Osteoblast (primary cell): ENCODE measurements at places on chromosomes 12 and 14. TPM values are rescaled to one million over a fixed set of nuclear protein-coding genes. Genes with fewer than 3 reads are reported as not detected.

DNA sequence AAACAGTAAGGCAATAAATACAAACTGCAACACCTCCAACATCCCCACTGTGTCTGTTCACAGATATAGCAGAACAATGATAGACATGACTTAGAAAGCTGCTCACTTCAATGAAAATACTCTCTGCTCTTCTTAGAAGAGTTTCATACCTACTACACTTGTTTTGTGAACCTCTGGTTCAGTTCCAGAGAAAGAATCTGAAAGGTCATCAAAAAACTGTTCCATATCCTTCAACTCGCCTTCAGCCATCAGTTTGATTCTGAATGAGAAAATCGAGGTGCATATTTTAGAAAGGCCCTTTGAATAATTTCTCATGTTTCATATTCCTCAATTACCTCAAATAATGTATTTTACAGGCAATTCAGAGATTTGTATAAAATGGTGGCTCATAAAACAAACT, 5.5 kb downstream of the ANAPC5 start:
- H3K27ac ChIP-seq, result no peak overlapping the region
- no peaks in the 10 kb centered on the region for H3K27me3 ChIP-seq
- no peak for DNase-seq
- no peak overlapping the region for H3K4me3 ChIP-seq
- H3K4me1 ChIP-seq, result peaks cover 8% of the 10 kb centered on the region
- H3K36me3 ChIP-seq, result peaks cover 46% of the 10 kb centered on the region

DNA sequence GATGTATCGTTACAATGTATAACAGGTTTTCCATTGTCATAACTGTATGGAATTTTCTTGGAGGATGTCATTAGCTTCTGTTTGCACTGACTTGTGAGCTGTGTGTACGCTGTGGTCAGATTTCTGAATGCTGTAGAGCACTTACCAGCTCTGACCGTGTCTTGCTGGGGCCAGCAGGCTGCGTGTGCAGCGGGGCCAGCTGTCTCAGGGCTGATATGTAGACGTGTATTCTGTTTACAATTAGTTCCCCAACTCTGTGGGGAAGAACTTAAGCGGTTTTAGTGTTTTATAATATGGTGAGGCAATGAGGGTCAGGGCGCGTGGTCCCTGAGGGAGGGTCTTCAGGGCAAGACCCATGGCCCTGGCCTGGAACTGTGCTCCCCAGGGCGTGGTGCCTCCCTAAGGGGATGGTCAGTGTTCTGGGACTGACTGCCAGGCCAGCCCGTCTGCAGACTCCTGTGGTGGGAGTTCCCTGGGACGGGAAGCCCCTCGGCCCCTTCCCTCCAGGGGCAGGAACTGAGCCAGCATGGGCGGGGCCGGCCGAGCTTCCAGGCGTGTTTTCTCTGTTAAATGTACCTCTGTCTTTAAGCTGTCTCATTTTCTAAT, 18.7 kb downstream of the XRCC3 start:
- no peak overlapping the region for H3K4me3 ChIP-seq
- no peaks in the 10 kb centered on the region for H3K27me3 ChIP-seq
- DNase-seq, result peak; percentile 96

- H3K27ac ChIP-seq, result no peak overlapping the region
- no peak for DNase-seq
- H3K36me3 ChIP-seq, result no peaks in the 10 kb centered on the region
- H3K4me3 ChIP-seq, result no peak overlapping the region
- H3K4me1 ChIP-seq, result no peaks in the 10 kb centered on the region
Observed at GRCh38 chr14:57559576-57559975, 65.9 kb upstream of the CCDC198 start.

GRCh38 chr12:87827638-87828264, 201.4 kb downstream of the C12orf50 start:
- H3K36me3 ChIP-seq, result no peaks in the 10 kb centered on the region
- no peaks in the 10 kb centered on the region for H3K27me3 ChIP-seq
- no peak overlapping the region for H3K4me3 ChIP-seq
- peaks cover 11% of the 10 kb centered on the region for H3K4me1 ChIP-seq
- no peak overlapping the region for H3K27ac ChIP-seq

DNA sequence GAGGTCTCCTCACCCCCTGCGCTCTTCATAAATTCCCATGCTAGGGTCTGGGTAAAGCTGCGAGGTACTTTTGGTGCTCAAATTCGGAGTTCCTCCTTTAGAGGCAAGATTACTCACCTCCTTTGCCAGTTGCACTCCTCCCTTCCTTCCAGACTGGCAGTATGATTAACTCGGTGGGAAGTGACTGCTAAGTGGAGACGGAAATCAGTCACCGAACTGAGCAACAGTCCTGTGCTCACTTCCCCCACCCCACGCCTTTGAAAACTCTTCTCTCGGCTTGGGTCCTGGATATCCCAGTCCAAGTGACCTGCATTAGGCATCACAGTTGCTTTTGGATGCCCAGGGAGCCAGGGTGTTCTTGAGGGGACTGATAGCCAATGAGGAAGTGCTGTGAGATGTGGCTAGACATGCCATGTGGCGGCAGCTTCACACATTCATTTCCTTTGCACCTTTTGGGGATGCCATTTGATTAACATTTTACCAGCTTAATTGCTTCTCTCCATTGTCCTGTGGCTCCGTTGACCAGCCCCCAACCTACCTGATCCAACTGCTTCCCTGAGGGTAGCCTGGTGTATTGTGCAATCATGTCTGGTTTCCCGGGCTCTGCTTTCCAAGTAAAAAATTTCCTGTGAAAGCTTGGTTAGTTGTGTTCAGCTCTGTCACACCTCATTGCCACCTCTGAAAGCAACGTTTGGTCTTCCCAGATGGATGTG, 840 bp downstream of the PNP start:
- H3K27ac ChIP-seq, result peak overlapping the region; percentile 87
- peak overlapping the region; percentile 87 for H3K4me3 ChIP-seq
- H3K36me3 ChIP-seq, result peaks cover 27% of the 10 kb centered on the region

DNA sequence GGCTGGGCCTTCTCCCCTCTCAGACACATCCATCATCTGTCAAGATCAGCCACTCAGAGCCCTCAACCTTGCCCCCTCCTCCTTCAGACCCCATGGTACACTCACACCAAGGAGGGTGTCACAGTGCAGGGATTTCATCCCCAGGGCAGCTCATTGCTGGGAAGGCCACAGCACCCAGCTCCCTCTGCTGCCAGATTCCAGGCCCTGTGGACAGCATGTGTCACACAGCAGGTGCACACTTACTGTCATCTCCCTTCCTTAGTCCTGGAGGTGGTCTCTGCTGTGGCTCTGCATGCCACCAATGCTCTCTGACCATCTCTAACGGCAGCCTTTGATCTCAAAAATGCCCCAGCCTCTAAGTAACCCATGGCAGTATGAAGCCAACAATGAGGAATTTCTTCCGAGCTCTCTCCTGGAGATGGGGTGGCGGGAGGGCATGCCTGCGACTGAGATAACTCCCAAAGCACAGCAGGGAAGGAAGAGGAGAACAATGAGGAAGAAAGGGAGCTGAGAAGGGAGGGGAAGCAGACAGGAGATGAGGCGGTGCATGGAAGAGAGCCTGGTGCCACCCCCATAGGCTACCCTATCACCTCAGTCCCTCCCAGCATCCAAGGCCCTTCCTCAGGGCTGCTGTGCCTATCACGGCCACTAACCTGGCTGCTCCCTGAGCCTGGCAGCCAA, 101.0 kb downstream of the SINHCAF start:
- no peaks in the 10 kb centered on the region for H3K27me3 ChIP-seq
- no peak for DNase-seq
- no peaks in the 10 kb centered on the region for H3K36me3 ChIP-seq
- H3K4me3 ChIP-seq, result no peak overlapping the region

- H3K4me1 ChIP-seq, result peaks cover 17% of the 10 kb centered on the region
- no peak overlapping the region for H3K4me3 ChIP-seq
- DNase-seq, result peak; percentile 70
- no peak overlapping the region for H3K27ac ChIP-seq
- no peaks in the 10 kb centered on the region for H3K36me3 ChIP-seq
Observed at GRCh38 chr12:121632069-121632970, 6.0 kb downstream of the ORAI1 start.

- DNase-seq, result no peak
- H3K36me3 ChIP-seq, result no peaks in the 10 kb centered on the region
- no peaks in the 10 kb centered on the region for H3K27me3 ChIP-seq
- no peaks in the 10 kb centered on the region for H3K4me1 ChIP-seq
Observed at GRCh38 chr14:98189062-98189461, 1082.9 kb downstream of the BCL11B start.

DNA sequence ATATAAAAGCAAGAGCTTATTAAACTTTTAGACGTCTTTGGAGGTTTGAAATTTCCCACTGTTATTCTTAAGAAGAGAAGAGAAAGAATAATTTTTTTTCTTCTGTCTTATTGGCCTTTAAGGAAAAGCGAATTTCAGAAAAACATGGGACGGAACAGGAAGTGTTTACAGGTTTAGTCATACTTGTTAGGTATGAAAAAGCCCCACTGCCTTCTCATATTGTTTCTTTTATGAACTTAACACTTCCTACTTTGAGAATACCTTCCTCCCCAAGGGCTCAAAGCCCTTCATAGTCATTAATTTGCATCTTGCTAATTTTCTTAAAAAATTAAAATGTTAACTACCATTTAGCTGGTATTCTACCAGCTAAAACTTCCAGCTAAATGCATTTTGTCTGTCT, 82.0 kb downstream of the ETV6 start:
- H3K4me3 ChIP-seq, result no peak overlapping the region
- no peak for DNase-seq
- peaks cover 4% of the 10 kb centered on the region for H3K36me3 ChIP-seq
- H3K4me1 ChIP-seq, result peaks cover 13% of the 10 kb centered on the region

GRCh38 chr14:100362311-100362927, 39.3 kb downstream of the SLC25A47 start:
- H3K36me3 ChIP-seq, result peaks cover 82% of the 10 kb centered on the region
- no peaks in the 10 kb centered on the region for H3K4me1 ChIP-seq
- H3K27ac ChIP-seq, result no peak overlapping the region
- no peak overlapping the region for H3K4me3 ChIP-seq

- H3K4me3 ChIP-seq, result no peak overlapping the region
- no peaks in the 10 kb centered on the region for H3K27me3 ChIP-seq
- H3K27ac ChIP-seq, result no peak overlapping the region
- H3K4me1 ChIP-seq, result peaks cover 17% of the 10 kb centered on the region
- no peaks in the 10 kb centered on the region for H3K36me3 ChIP-seq
Observed at GRCh38 chr12:75890141-75890540, 141.4 kb downstream of the PHLDA1 start.

- no peaks in the 10 kb centered on the region for H3K36me3 ChIP-seq
- H3K27ac ChIP-seq, result peak overlapping the region; percentile 47
- DNase-seq, result peak; percentile 72
- no peak overlapping the region for H3K4me3 ChIP-seq
- peaks cover 58% of the 10 kb centered on the region for H3K4me1 ChIP-seq
- H3K27me3 ChIP-seq, result no peaks in the 10 kb centered on the region
Observed at GRCh38 chr14:69043596-69044260, 64.6 kb upstream of the ACTN1 start.

- no peak overlapping the region for H3K4me3 ChIP-seq
- H3K36me3 ChIP-seq, result no peaks in the 10 kb centered on the region
- H3K27me3 ChIP-seq, result no peaks in the 10 kb centered on the region
- peak overlapping the region; percentile 94 for H3K27ac ChIP-seq
Observed at GRCh38 chr12:62732861-62733427, 202.0 kb downstream of the PPM1H start.

DNA sequence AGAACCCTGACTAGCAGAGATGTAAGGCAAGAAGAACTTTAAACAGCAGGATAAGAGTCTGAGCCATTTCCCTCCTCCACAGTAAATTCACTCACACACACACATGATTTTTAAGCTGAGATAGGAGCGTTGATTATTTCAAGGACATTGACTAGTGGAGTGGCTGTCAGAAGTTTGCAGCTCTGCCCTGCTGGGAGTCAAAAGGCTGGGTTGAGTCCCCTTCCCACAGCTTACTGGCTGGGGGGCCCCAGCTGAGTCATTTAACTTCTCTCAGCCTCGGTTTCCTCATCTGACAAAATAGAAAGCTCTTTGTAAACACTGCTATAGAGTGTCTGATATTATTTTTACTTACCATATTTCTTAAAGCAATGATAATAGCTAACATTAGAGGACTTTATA, 28.3 kb downstream of the VCPKMT start:
- H3K36me3 ChIP-seq, result no peaks in the 10 kb centered on the region
- no peaks in the 10 kb centered on the region for H3K27me3 ChIP-seq
- no peak for DNase-seq
- H3K4me3 ChIP-seq, result no peak overlapping the region
- no peak overlapping the region for H3K27ac ChIP-seq

- H3K4me1 ChIP-seq, result no peaks in the 10 kb centered on the region
- no peak overlapping the region for H3K4me3 ChIP-seq
- no peaks in the 10 kb centered on the region for H3K36me3 ChIP-seq
- H3K27ac ChIP-seq, result no peak overlapping the region
- DNase-seq, result no peak
- H3K27me3 ChIP-seq, result peaks cover 8% of the 10 kb centered on the region
Observed at GRCh38 chr14:101239065-101239464, 322.2 kb upstream of the DIO3 start.

GRCh38 chr14:82776958-82777357, 1243.3 kb upstream of the SEL1L start:
- no peaks in the 10 kb centered on the region for H3K4me1 ChIP-seq
- H3K4me3 ChIP-seq, result no peak overlapping the region
- H3K27me3 ChIP-seq, result no peaks in the 10 kb centered on the region
- no peaks in the 10 kb centered on the region for H3K36me3 ChIP-seq

DNA sequence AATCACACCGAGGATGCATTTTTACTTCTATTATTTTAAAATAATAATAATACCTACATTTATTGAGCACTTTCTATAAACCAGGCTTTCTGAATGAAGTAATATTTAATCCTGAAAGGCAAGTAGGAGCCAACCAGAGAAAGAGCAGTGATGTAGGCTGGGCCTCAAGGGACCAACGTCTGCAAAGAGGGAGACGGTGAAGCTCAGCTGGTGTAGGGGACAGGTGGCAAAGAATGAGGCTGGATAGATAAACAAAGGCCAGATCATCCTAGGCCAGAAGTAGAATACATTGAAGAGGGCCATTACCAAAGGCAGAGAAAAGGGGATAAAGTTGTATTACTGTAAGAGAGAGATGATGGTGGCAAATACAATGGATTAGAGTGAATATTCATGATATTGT, 810 bp upstream of the TMBIM4 start:
- peaks cover 8% of the 10 kb centered on the region for H3K4me1 ChIP-seq
- peaks cover 3% of the 10 kb centered on the region for H3K36me3 ChIP-seq
- no peak overlapping the region for H3K27ac ChIP-seq
- H3K4me3 ChIP-seq, result peak overlapping the region; percentile 95
- no peaks in the 10 kb centered on the region for H3K27me3 ChIP-seq

DNA sequence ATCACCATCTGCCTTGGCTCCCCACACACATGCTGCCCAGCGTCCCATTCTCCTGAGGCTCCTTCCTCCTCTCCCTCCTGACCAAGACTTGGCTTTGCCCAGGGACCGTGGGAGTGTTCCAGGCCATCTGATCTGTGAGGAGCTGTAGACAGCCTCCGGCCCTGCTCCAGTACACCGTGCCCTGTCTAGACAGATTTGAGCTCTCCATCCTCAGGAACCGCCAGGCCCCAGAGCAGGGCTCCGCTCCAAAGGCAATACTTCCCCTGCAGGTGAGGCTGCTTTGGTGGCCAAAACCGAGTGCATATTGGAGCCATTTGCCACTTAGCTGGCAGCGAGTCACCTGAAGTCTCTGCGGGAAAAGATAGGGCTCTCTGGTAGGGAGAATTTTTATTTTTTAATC, 147.4 kb downstream of the ANO2 start:
- no peak for DNase-seq
- no peak overlapping the region for H3K27ac ChIP-seq
- no peaks in the 10 kb centered on the region for H3K36me3 ChIP-seq
- no peaks in the 10 kb centered on the region for H3K27me3 ChIP-seq
- H3K4me1 ChIP-seq, result no peaks in the 10 kb centered on the region

- no peaks in the 10 kb centered on the region for H3K27me3 ChIP-seq
- H3K27ac ChIP-seq, result no peak overlapping the region
- H3K36me3 ChIP-seq, result peaks cover 75% of the 10 kb centered on the region
- no peaks in the 10 kb centered on the region for H3K4me1 ChIP-seq
Observed at GRCh38 chr12:321606-322326, 59.1 kb upstream of the SLC6A13 start.

The CCDC177 gene
- not detected in 2 replicates for total RNA-seq

The C14orf132 gene
- 40.2 and 41.5 TPM in 2 replicates for total RNA-seq

The NKX2-8 gene
- not detected in 2 replicates for total RNA-seq

The RNASE3 gene
- total RNA-seq, result not detected in 2 replicates

The TCL1B gene
- not detected in 2 replicates for total RNA-seq

The CDKL1 gene
- total RNA-seq, result 4.7 and 10.5 TPM in 2 replicates

The HOXC4 gene
- 3.3 and 4.1 TPM in 2 replicates for total RNA-seq
